Stimulated activated CD4-positive, alpha-beta T cell treated with anti-CD3 and anti-CD28 coated beads, Interleukin-15, amount 100 ng/mL, for 1 hour (primary cell): ENCODE measurements at places on chromosomes 7 and 10.

- no peak for DNase-seq
Measured at GRCh38 chr7:15158141-15158810, 255.7 kb upstream of the DGKB start.

- DNase-seq, result no peak
Measured at GRCh38 chr7:54712820-54713219, 46.2 kb downstream of the SEC61G start.

- DNase-seq, result no peak
Measured at GRCh38 chr7:26419198-26419597, 127.5 kb downstream of the SNX10 start.

DNA sequence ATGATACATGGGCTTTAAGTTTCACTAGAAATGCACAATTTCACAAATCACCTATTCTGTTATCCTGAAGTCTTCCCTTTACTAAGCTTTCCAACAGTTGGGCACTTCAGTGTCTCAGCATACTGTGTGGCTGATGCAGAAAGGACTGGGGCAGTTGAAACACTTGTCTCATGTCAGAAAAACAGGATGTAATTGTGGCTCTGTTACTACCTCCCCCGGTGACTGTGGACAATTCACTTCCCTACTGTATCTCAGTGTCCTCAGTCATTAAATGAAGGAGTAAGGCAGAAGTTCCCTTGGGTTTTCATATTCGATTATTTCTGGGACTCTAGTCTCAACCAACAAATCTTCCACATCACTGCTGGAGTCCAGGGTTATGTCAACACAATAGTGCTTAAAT, 17.9 kb downstream of the ANKRD22 start:
- no peak for DNase-seq

DNA sequence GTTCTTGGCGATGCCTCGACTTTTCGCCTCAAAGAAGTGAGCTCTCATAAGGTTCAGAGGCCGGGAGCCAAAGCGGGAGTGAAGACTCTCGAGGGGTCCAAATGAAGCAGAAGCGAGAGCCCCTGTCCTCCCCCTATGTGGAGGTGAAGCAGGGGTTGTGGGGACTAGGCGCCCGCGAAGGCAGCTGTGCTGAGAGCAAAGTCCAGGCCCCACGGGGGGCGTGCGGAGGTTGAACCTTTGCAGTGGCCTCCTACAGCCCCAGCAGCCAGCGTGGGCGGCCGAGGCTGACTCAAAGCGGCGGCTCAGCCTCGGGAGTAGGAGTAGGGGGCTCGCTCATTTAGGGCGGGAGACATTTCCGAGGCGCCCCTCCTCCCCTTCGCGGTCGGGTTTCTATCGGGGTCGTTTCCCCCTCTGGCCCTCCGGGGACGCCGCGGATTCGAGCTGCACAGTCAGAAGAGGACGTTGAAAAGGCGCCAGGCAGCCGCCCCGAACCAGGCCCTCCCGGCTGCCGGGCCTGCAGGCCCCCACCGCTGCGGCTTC, 553 bp upstream of the ADD3 start:
- peak; percentile 54 for DNase-seq

- no peak for DNase-seq
Measured at GRCh38 chr7:99843808-99844207, 16.0 kb downstream of the CYP3A43 start.

GRCh38 chr7:111190804-111191203, 99.9 kb downstream of the LRRN3 start:
- no peak for DNase-seq

- DNase-seq, result no peak
Measured at GRCh38 chr10:15780353-15781135, 60.8 kb upstream of the ITGA8 start.

DNA sequence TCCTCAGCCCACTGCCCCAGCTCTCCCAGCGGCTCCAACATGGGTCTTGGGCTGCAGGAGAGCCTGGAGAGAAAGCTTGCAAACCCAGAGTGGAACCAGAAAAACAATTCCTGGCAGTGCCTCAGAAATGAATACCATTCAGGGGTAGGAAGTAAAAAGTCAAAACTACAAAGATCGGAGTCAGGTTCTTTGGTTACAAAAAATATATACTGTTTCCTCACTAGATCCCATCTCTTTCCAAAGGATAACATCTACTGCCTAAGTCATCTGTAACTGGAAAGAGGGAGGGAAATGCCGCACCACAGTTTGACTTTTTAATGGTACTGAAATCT, 14.9 kb downstream of the CREB3L2 start:
- DNase-seq, result no peak
